ENCODE measurements at places on chromosomes 5 and 9.

- no peak for DNase-seq
Measured at GRCh38 chr5:69492923-69493395, 369 bp downstream of the OCLN start.

DNA sequence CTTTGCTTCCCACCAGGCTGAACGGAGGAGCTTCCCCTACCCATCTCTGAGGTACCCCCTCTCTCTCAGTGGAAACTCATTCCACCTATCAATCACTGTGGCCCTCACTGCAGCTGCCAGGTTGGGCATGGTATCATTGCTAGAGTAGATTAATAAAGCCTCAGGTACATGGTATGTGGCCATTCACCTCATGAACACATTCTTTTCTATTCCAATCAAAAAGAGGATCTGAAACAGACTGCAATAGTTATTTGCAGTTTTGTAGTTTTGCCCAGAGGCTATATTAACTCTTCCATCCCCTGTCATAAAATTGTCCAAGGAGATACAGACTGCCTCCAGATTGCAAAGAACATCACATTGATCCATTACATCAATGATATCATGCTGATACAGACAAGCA is 85.8 kb upstream of the MVB12B start:
- DNase-seq = no peak

DNA sequence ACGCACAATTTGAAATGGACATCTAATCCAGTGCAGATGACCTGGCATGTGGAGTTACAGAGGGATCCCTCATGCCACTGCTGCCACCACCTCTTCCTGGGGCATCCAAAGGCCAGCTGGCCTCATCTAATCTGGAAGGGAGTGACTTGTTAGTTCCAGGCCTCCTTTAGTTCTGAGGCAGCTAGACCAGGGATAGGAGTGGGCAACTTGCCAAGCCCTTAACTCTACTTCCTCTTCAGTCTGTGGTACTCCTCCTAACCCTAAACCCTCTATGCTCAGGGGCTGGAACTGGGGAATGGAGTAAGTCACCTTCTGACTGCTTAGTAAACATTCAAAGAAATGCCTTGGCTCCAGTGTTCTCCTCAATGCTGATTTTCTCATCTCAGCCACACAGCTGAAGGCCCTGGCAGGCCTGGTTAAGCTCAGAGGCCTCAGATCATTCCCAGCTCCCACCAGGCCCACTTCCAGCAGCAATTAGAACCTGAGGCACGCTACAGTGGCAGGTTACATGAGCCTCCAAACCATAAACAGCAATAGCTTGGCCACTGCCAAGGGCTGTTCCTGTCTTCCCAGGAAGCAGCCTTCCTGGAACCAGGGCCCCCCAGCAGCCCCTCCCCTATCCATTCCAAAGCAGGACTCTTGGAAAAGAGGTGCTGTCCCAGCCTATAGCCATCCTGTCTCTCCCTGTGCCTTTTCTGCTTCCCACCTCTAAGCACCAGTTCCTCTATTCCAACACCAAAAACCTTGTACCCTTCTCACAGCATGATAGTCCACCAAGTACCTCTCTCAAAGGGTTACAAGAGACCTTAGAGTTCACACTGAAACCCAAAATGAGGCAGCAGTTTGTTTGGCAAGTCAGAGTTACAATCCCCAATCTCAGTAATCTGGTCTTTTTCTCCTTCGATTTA is 2.0 kb downstream of the EIF4EBP3 start:
- no peak for DNase-seq

- no peak for DNase-seq
Measured at GRCh38 chr9:27468462-27469110, 55.5 kb upstream of the IFNK start.

DNA sequence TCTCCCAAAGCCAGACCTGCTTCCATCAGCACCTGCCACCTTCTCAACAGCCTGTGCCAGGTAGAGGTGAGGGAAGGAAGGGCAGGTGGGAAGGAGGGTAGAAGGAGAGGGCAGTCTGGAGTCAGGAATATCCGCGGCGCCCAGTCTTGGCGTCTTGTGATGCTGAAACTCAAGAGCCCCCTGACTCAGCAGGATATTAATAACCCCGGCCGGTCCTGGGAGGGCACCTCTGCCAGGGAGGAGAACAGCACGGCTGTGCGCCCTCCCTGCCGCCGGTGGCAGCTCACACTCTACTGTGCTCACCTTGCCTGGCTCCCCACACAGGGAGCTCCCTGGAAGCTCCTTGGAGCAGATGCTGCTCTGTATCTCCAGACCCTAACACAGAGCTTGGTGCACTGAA is 11.6 kb upstream of the NTNG2 start:
- no peak for DNase-seq

DNA sequence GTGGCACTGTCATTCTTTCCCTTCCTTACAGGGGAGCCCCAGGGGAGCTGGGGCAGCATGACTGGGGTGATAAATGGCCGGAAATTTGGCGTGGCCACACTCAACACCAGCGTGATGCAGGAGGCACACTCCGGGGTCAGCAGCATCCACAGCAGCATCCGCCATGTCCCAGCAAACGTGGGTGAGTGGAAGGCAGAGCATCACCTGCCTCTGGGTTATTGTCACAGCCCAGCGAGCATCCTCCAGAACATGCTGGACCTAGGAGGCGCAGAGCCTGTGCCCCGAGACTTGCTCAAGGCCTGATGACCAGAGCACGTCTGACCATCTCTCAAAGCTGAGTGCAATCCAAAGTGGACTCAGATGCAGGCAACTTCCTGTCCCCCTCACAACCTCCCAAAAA is 22.2 kb upstream of the ASS1 start:
- DNase-seq = no peak

- DNase-seq = no peak
Measured at GRCh38 chr9:118829334-118829733, 539.9 kb downstream of the BRINP1 start.

DNA sequence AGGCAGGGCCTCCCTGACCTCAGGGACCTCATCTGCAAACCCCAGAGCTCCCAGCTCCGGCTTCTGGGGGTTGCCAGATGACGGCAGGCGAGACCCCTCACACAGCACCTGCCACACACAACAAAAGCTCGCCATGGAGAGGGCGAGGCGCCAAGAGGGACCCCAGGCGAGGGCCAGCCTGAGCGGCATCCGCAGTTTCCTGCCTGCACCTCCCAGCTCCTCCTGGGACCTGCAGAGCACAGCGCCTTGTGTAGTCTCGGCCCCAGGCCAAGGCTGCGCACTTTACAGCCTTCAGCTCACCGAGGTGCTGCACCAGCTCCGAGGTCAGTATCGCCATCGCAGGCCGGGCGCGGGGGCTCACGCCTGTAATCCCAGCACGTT is 82.4 kb upstream of the ADAMTS2 start:
- no peak for DNase-seq

GRCh38 chr9:130962418-130963316 is 23.6 kb upstream of the FIBCD1 start:
- DNase-seq = peak; percentile 91

DNA sequence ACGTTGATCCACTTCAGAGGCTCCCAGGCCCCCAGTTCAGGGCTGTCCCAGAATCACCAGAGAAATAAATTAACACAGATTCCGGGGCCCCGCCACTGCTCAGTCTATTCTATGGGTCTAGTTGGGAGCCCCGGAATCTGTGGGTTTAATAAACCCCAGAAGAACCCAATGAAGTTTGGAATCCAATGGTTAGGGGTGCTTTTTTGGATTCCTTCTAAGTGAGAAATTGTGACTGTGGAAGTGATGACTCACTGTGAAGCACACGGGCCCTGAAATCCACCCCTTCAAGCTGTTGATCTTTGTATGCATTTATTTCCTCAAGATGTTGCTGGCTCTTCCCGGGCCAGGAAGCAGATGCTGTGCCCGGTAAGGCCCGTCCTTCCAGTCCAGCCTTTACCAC is 57.3 kb upstream of the SLC28A3 start:
- peak; percentile 52 for DNase-seq

GRCh38 chr5:131776450-131776849 is 20.4 kb downstream of the FNIP1 start:
- DNase-seq = no peak

DNA sequence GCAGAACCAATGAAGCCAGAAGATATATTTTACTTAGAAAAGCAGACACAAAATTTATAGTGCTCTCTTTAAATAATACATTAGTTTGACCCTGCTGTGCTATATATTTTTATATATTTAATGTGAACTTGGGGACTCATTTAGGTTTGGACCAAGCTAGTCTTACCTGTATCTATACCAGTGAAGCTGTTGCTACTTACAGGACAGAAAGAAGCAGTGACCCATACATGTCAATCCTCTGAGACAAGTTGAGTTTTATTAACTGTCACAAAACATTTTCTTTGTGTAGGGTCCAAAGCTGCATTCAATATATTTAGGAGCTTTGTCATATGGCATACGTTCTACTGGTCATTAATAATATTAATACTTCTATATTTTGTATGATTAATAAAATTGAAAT is 327.7 kb upstream of the NUDT12 start:
- no peak for DNase-seq

GRCh38 chr5:38948501-38948900 is 102.7 kb downstream of the OSMR start:
- DNase-seq = no peak

- DNase-seq = no peak
Measured at GRCh38 chr5:153998010-153998409, 40.7 kb downstream of the FAM114A2 start.

- no peak for DNase-seq
Measured at GRCh38 chr5:176944268-176944667, 45.1 kb upstream of the HK3 start.

DNA sequence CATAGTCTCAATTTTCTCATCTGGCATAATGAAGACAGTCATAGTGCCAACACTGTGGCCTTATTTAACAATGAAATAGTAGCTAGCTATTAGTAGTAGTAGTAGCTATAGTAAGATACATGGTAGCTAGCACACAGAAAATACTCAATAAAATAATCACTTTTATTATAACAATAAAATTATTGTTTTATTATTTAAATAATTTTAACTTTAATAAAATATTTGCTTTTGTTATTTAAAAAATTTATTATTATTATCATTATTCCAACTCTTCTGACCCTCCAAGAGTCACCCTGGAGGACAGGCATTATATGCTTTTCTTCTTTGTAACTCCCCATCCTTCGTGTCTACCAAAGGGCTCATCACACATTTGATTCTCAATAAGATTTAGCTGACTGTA is 252.1 kb downstream of the TRIM32 start:
- no peak for DNase-seq

- no peak for DNase-seq
Measured at GRCh38 chr9:77830618-77831285, 182.6 kb upstream of the GNA14 start.

GRCh38 chr5:158813275-158813674 is 286.4 kb downstream of the EBF1 start:
- no peak for DNase-seq

DNA sequence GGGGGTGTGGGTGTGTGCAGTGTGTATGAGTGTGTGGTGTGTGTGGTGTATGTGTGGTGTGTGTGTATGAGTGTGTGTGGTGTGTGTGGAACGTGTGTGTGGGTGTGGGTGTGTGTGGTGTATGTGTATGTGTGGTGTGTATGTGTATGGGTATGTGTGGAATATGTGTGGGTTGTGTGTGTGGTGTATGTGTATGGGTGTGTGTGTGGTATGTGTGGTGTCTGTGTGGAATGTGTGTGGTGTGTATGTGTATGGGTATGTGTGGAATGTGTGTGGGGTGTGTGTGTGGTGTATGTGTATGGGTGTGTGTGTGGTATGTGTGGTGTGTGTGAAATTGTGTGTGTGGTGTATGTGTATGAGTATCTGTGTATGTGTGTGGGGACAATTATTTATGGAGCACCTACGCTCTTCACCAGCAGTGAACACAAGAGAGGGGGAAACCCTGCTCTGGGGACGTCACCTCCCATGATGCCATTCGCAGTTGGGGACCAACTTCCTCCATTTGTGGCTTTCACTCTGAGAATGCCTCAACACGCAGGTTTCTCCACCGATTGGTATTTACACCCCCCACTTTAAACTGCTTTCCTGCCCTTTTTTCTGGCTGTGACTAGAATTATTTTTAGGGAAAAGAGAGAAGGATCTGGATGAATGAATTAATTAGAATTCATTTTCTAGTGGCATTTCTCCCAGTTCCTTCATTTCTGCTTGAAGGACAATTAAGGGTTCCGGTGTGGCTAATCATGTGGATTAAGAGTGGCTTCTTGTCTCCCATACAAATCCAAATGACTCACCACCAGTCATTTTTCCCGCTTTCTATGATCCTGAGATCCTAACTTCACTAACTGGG is 238.1 kb downstream of the ROR2 start:
- DNase-seq = peak; percentile 19

GRCh38 chr5:3364941-3365340 is 230.7 kb upstream of the IRX1 start:
- no peak for DNase-seq

- DNase-seq = peak; percentile 39
Measured at GRCh38 chr5:35598707-35599370, 18.8 kb upstream of the SPEF2 start.

- no peak for DNase-seq
Measured at GRCh38 chr9:106400950-106401349, 462.0 kb upstream of the ZNF462 start.

DNA sequence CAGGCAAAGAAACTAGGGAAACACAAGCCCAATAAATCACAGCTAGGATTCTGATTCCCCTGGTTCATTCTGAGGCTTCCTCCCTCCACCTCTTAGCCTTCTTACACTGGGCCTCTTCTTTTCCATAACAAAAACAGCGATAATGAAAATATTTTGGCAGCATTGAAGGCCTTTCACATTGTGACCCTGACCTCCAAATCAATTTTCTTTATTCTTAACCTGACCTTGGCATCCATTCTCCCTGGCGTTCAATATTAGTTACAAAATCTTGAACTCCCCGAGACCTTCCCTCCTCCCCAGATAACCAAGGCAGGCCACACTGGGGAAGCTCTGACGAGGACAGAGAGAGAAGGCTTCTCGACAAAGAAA is 399.9 kb downstream of the ZSWIM6 start:
- no peak for DNase-seq

- DNase-seq = peak; percentile 35
Measured at GRCh38 chr9:16458696-16459420, 411.6 kb downstream of the BNC2 start.

GRCh38 chr9:4704129-4704528 is 24.8 kb downstream of the CDC37L1 start:
- DNase-seq = peak; percentile 35

DNA sequence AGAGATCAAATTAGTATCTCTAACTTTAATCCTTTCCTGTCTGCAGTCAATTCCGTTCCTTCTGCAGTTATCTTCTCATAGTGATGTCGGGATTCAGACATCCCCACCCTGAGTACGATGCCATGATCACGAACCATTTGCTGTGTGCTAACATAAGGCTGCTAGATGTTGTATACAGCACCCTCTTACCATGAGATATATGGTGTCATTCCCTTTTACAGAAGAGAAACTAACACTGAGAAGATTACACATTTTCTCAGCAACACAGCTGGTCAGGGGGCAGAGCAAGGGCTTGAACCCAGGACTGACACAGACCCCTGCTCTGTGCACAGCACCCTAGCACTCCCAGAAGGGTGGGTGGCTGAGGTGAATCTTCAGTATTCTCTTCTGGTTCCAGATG is 46.9 kb upstream of the HSD17B4 start:
- DNase-seq = no peak

DNA sequence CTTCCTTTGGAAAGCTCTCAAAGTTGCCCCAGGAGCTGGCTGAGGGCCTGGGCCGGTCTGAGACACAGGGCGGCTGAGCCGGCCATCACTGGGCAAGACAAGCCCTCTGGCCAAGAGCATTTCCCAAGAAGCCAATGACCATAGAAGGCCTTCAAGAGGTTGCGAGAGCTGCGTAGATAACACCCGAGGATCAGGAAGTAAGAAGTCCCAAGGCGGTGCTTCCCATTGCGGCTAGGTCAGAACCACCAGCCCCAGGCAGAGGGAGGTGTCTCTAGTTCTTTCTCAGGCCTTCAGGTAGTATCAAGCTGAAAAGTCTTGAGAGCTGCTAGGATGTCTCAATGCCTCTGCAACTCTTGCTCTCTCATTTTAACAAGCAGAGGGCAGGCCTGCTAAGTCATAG is 54.0 kb upstream of the C5orf58 start:
- DNase-seq = no peak
